ENCODE measurements at places on chromosomes 11 and 22. TPM values are rescaled to one million over a fixed set of nuclear protein-coding genes. Genes with fewer than 3 reads are reported as not detected.

DNA sequence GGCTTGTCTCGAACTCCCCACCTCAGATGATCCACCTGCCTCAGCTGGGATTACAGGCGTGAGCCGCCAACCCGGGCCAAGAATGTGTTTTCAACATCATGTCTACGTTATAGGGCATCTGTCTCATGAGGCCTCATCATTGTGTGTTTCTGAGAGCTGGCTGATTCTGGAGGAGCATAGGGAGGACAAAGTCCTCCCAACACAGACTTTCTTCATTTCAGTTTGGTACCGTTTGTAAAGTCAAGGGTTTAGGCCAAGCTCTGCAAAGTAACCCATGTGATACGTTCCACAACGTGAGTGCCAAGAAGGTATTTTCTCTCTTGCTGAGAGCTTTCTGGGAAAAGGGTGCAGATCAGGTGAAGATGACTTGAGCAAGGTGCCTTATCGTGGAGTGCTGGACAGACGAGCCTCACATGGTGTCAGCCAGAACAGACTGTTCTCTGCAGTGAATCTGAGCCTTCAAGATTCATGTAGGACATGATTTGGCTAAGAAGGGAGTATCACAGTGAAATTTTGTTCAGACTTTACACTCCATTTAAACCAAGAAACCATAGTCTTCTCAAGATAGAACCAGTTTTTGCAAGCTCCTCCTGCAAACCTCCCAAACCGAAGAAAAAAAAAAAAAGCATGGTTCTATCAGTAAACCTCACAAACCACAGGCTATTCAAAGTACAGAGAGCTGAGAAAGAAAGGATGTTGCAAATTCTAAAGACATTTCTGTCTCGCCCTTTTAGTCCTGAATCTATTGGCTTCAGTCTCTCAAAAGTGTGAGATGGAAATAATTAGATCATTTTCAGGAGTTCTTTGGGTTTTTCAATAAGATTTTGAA lies 71.7 kb downstream of the DBX1 start:
- no peak overlapping the region for H3K4me3 ChIP-seq
- H3K36me3 ChIP-seq: no peaks in the 10 kb centered on the region
- H3K27me3 ChIP-seq: no peaks in the 10 kb centered on the region
- H3K4me1 ChIP-seq: no peaks in the 10 kb centered on the region

The KRTAP5-9 gene
- 0.27 TPM for total RNA-seq

DNA sequence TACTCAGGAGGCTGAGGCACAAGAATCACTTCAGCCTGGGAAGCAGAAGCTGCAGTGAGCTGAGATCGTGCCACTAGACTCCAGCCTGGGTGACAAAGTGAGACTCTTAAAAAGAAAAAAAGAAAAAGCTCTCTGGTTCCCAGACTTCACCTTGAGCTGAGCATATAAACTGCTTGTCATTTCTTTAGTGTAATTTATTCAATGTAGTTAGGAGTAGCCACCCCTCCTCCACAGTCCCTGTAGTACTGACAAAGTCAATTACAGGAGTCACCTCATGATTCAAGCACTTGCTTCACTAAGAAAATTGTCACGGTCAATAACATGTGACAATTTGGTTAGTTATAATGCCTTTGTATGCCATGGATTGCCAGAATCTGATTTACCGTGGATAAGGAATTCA lies 7.2 kb downstream of the OR4D10 start:
- no peak overlapping the region for H3K4me3 ChIP-seq
- no peaks in the 10 kb centered on the region for H3K27me3 ChIP-seq
- DNase-seq: no peak
- H3K27ac ChIP-seq: no peak overlapping the region
- no peaks in the 10 kb centered on the region for H3K36me3 ChIP-seq
- H3K4me1 ChIP-seq: no peaks in the 10 kb centered on the region

GRCh38 chr11:101269990-101270660 lies 140.5 kb upstream of the PGR start:
- H3K27me3 ChIP-seq: no peaks in the 10 kb centered on the region
- no peak overlapping the region for H3K4me3 ChIP-seq
- no peaks in the 10 kb centered on the region for H3K36me3 ChIP-seq
- H3K4me1 ChIP-seq: no peaks in the 10 kb centered on the region

- DNase-seq: no peak
- no peak overlapping the region for H3K27ac ChIP-seq
Observed at GRCh38 chr11:34251589-34251980, 106.2 kb downstream of the ABTB2 start.

DNA sequence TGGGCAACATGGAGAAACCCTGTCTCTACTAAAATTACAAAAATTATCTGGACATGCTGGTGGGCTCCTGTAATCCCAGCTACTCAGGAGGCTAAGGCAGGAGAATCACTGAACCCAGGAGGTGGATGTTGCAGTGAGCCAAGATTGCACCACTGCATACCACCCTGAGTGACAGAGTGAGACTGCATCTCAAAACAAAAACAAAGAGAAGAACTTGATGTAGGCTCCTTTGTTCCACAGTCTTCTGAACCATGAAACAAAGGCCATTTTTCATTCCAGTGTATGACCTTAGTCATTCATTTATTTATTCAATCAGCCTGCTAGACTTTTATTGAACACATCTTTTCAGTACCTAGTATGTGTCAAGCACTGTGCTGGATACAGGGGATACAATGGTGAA lies 369.6 kb downstream of the FAT3 start:
- H3K27me3 ChIP-seq: no peaks in the 10 kb centered on the region
- H3K4me1 ChIP-seq: no peaks in the 10 kb centered on the region
- H3K4me3 ChIP-seq: no peak overlapping the region
- H3K36me3 ChIP-seq: no peaks in the 10 kb centered on the region

The PHOX2A gene
- total RNA-seq: not detected

DNA sequence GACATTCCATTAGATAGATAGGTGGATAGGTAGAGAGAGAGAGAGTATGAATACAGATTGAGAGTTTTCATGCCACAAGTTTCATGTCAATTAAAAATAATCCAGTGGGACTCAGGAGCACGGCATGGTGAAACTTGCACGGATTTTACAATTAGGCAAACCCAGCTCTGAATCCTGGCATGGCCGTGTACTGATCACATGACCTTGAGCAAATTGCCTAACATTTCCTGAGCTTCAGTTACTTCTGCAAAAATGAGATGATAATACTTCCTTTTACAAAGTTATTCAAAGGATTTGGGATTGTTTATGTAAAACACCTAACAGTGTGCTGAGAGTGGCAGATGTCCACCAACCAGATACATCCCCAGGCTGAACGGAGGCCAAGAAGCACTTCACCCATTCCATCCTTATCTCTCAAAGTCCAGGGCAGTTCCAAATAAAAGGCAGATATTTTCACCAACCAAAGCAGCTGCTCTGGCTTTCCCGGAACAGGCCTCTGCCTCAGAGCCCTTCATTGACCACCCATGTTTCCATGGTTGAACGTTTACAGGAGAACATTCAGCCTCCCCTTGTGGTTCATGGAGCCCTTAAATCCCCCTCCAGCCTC lies 17.9 kb downstream of the APLNR start:
- DNase-seq: no peak
- peaks cover 9% of the 10 kb centered on the region for H3K27me3 ChIP-seq
- no peak overlapping the region for H3K4me3 ChIP-seq
- H3K36me3 ChIP-seq: no peaks in the 10 kb centered on the region
- H3K4me1 ChIP-seq: no peaks in the 10 kb centered on the region
- H3K27ac ChIP-seq: no peak overlapping the region

DNA sequence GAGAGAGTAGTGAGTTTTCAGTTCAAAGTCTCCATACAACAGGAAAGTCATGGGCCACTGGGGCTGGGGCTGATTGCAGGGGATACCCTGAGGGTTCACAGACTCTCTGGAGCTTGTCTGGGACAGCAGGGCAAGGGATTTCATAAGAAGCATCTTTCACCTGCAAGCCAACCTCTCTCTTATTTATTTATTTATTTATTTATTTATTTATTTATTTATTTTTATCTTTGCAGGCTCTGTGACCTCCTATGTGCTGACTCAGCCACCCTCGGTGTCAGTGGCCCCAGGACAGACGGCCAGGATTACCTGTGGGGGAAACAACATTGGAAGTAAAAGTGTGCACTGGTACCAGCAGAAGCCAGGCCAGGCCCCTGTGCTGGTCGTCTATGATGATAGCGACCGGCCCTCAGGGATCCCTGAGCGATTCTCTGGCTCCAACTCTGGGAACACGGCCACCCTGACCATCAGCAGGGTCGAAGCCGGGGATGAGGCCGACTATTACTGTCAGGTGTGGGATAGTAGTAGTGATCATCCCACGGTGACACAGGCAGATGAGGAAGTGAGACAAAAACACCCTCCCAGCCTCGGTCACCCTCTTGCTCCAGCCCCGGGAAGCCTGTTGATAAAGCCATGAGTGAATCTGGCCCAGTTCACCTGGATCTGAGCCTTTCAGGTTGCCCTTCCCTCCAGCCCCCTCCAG lies 68.4 kb downstream of the GGTLC2 start:
- no peak overlapping the region for H3K27ac ChIP-seq
- no peaks in the 10 kb centered on the region for H3K36me3 ChIP-seq
- H3K27me3 ChIP-seq: no peaks in the 10 kb centered on the region
- no peak for DNase-seq

- no peak overlapping the region for H3K27ac ChIP-seq
- H3K4me3 ChIP-seq: no peak overlapping the region
- no peak for DNase-seq
- H3K27me3 ChIP-seq: no peaks in the 10 kb centered on the region
- H3K36me3 ChIP-seq: no peaks in the 10 kb centered on the region
- H3K4me1 ChIP-seq: peaks cover 11% of the 10 kb centered on the region
Observed at GRCh38 chr22:22930571-22931556, 43.2 kb downstream of the IGLL5 start.

DNA sequence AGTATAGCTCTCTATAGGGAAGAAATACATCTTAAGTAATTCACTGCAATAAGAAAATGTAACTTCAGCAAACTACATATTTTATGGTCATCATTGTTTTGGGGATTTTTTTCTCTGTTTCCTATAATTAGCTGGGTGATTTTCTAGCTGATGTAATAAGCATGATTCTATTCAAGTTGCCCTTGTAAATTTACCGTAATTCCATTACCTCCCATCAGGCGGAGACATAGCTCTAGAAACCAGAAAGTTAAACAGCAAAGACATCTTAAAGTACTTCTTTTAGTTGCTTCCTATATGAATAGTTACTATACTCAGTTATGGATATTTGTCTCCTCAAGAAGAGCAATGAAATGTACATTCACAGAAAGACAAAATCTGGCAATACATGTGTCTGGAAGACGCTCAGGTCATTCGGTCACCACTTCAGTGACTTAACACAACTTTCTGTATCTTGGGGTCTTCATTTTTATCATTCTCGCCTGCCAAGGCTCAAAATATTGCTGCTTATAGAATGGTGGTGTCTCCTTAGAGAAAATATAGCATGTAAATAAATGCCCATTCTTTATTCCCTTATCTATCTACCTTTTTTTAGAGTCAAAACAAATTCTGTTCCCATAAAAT lies 239.9 kb upstream of the ZC3H12C start:
- no peak overlapping the region for H3K4me3 ChIP-seq
- no peaks in the 10 kb centered on the region for H3K36me3 ChIP-seq
- H3K27ac ChIP-seq: no peak overlapping the region
- peak; percentile 79 for DNase-seq
- H3K27me3 ChIP-seq: no peaks in the 10 kb centered on the region
- peaks cover 38% of the 10 kb centered on the region for H3K4me1 ChIP-seq

DNA sequence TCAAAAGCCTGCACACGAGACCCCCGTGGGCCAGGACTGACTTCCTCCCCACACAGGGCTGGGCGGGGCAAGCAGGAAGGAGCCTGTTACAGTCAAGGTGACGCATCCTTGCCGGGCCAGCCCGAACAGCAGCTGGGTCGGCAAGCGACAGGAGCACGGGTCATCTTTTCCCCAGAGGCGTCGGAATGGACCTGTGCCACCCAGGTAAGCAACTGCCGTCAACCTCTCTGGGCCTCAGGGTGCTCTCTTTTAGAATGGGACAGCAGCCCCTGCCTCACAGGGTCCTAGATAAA lies at the start of gene CYTH4:
Gene CYTH4, plus strand, starts transcription at position 124 of the 293 bp plus-strand sequence. Its CDS starts 62 bp downstream, at position 186.
- H3K36me3 ChIP-seq: no peaks in the 10 kb centered on the region
- H3K27me3 ChIP-seq: no peaks in the 10 kb centered on the region
- DNase-seq: no peak
- H3K27ac ChIP-seq: no peak within 1 kb of the TSS
- peak within 1 kb of the TSS; percentile 30 for H3K4me3 ChIP-seq

DNA sequence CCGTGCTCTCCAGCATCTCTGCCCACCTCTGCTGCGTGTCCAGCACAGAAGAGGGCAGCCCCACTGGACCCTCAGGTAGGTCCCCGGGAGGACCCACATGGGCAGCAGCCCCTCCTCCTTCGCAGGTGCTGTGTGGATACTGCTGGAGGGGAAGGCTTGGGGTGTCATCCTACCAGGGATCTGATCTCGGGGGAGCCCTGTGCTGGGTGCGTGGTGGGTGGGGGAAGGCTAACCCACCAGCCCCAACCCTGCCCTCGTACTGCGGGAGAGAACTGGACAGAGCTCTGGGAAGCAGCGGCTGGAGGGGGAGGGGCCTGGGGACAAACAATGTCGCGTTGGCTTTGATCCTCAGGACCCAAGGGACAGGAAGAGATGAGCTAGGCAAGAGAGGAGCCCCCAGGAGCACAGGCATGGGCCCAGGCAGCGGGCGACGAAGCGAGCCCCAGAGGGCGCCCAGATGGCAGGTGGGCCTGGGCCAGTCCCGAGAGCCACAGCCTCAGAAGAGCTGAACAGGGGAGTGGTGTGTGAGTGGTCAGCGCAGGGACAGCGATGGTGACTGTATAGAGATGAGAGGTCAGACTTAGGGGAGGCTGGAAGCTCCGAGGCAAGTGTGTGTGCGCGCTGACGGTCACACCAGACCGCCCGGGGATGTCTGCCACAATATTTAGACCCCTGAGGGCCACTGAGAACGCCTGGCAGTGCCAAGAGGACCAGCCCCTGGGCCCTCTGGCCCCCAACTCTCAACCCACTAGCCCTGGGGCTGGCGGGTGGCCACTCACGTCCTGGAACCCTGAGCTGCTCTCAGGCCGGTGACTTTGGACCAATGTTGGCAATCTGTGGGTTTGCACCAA lies 1.4 kb upstream of the PIM3 start:
- peak overlapping the region; percentile 95 for H3K4me3 ChIP-seq
- DNase-seq: no peak
- H3K4me1 ChIP-seq: peaks cover 25% of the 10 kb centered on the region
- peak overlapping the region; percentile 95 for H3K27ac ChIP-seq
- H3K36me3 ChIP-seq: peaks cover 13% of the 10 kb centered on the region

The RIBC2 gene
- total RNA-seq: 8.3 TPM

The STK33 gene
- 10.9 TPM for total RNA-seq

DNA sequence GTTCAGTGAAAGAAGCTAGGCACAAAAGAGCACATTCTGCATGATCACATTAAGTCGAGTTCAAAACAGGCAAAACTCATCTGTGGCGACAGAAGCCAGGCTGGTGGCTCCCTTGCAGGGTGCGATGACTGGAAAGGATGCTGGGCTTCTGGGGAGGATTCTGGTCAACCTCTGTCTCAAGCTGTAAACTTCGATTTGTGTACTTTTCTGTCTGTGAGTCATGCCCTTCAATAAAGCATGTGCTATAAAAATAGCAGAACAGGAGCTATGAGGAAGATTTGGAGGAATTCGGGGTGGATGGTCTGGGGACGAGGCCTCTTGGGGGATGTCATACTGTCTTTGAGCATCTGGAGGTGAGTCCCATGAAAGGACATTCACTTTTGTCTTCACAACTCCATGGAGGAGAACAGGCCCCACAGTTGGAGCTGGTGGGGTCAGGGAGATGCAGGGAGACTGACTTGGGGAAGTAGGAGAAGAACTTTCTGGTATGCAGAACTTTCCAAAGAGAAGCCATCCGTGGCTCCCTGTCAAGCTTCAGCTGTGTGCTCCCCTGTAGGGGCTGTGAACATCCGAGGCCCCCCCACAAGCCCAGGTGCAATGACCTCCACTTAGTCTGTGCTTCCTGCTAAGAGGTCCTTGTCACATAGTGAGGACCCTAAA lies 77.8 kb upstream of the LINC01488 start:
- DNase-seq: no peak
- H3K4me1 ChIP-seq: peaks cover 12% of the 10 kb centered on the region
- H3K27me3 ChIP-seq: no peaks in the 10 kb centered on the region

The LYVE1 gene
- 0.34 TPM for total RNA-seq

The MAPK12 gene
- 86.7 TPM for total RNA-seq
